ENCODE measurements at places on chromosomes 13 and 19.

DNA sequence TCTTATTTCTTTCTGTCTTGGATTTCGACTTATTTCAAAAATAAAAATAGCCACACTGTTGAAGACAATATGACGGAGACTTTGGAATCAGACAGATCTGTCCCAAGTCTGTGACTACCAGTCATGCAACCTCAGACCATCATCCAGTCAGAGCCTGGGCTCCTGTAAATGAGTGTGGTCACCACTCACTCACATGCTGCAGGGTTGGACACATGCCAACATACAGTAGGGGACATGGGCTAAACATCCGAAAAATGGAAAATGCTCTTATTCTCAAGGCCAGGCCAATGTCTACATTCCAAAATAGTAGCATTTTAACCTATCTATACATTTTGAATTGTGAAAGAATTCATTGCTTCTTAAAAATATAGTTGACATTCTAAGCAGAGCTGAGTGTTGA, 75.5 kb upstream of the EDNRB start:
- DNase-seq = no peak

- no peak for DNase-seq
Measured at GRCh38 chr19:30880551-30880950, 468.7 kb downstream of the TSHZ3 start.

- DNase-seq = peak; percentile 43
Measured at GRCh38 chr19:48999481-49000325, 6.0 kb downstream of the RUVBL2 start.

- DNase-seq = no peak
Measured at GRCh38 chr19:4069331-4069959, 2.7 kb upstream of the ZBTB7A start.

DNA sequence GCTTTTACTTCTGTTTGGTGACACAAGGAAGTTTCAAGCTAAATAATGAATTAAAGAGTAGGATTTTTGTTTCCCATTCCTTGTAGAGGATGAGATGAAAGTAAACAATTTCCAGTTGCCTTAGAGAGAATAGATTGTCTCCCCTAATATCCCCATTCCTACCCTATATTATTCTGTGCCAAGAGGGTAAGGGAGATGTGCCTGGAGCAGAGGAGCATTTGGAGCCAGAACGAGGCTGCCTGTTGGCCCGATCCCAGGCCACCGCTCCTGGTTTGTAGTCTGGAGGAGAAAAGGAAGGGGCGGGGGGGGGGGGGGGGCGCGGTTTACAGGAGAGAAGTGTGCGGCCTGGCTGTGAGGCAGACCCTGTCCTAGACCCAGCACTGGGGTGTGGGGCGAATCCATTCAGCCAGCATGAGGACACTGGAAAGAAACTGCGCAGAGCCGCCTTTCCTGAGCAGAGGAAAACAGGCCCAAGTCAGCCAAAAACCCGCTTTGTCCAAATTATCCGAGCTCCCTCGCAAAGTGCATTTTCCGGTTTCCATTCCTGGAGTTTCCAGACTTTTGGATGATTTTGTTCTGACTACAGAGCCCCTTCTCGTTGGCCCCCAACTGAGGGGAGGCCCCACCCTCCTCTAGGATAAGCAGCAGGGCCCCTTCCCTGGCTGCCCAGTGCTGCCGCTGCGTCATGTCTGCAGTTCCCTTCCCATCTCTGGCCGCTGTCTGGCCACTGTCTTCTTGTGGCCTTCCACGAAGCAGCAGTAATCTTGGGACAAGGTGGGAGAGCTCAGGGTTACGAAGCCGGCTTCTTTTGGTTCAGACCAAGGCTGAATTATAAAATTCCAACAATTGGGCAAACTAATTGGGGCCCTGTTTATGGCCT, 23.0 kb downstream of the NFIX start:
- peak; percentile 72 for DNase-seq

- no peak for DNase-seq
Measured at GRCh38 chr13:105144020-105144419, 1391.4 kb downstream of the EFNB2 start.

DNA sequence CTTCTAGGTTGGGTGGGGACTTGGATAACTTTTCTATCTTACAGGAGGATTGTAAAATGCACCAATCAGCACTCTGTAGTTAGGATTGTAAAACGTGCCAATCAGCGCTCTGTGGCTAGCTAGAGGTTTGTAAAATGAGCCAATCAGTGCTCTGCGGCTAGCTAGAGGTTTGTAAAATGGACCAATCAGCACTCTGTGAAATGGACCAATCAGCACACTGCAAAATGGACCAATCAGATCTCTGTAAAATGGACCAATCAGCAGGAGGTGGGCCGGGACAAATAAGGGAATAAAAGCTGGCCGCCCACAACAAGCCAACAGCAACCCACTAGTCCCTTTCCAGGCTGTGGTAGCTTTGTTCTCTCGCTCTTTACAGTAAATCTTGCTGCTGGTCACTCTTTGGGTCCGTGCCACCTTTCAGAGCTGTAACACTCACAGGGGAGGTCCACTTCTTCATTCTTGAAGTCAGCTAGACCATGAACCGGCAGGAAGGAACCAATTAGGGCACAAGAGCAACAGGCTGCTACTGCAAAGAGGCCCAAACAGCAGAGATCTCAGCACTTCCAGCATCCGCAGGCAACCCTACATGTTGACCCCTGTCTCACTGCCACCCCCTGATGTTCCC, 156.8 kb downstream of the DNAJC15 start:
- DNase-seq = no peak

- no peak for DNase-seq
Measured at GRCh38 chr19:14088634-14089411, 1.7 kb downstream of the SAMD1 start.

- DNase-seq = peak; percentile 68
Measured at GRCh38 chr13:79128158-79128557, 277.9 kb downstream of the RBM26 start.

- DNase-seq = no peak
Measured at GRCh38 chr13:102769679-102770078, 3.9 kb downstream of the TEX30 start.

DNA sequence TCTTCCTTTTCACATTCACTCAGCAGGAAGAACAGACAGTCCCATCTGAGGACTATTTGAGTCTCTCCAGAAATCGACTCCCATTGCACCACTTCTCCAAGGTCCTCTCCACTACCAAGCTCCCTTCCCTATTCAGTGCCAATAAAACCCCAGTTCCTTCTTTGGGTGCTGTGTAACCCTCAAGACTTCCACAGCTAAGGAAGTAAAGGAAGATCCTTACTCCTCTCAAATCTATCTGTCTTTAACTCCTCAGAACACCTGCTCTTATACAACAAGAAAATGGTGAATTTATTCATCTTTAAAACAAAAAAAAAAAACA, 29.2 kb upstream of the TM9SF2 start:
- no peak for DNase-seq

DNA sequence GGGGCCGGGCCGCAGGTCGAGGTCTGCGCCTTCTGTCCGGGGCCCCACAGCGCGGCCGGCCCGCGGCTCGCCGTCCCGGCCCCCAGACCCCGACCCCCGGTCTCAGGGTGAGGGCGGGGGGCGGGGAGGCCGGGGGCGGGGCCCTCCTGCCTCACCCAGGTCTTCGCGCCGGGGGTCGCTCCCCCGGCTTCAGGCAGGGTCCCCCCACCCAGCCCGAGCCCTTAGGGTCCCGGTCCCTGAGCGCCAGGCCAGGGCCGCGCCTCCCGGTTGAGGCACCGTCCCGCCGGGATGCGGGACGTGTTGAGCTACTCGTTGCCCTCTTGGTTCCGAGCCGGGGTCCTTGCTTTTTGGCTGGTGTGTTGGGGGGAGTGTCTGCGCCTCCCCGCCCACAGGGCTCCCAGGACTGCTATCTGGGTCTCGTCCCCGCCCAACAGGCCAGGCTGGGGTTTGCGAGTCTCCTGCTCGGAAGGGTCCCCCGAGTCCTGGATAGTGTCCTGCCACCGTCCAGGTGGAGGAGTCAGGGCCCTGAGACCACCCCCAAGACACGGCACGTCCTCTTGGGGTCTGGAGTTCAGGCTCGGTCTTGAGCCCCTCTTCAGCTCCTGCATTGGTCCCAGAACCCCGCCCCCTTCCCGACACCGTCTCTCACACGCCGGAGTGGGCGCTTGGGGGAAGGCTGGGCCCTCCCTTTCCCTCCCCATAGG, 452 bp downstream of the PIAS4 start:
- no peak for DNase-seq

All from astrocyte (in vitro differentiated cells and primary cell).